ENCODE measurements at places on chromosomes 6 and 20.
A peak's percentile ranks its signal among the peaks of the same experiment; 100 is the strongest.

DNA sequence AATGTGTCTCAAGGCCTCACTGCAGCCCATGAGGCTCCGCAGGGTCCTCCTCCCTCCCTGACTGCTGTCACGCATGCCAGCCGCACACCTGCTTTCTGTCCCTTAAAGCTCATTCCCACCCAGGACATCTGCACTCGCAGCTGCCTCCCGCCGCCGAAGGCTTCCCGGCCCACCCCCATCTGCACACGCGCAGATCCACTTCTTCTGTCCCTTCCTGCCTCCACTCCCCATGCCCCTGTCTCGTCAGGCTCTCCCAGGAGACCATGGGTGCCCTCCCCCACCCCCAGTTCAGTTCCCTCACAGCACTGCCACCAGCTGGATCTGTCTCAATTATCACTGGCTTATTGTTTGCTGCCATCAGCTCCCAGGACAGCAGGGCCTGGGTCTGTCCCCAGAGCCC lies 63.0 kb downstream of the RIPOR3 start:
- DNase-seq = no peak

GRCh38 chr6:137227871-137228302 lies 8.7 kb upstream of the IFNGR1 start:
- DNase-seq = no peak

DNA sequence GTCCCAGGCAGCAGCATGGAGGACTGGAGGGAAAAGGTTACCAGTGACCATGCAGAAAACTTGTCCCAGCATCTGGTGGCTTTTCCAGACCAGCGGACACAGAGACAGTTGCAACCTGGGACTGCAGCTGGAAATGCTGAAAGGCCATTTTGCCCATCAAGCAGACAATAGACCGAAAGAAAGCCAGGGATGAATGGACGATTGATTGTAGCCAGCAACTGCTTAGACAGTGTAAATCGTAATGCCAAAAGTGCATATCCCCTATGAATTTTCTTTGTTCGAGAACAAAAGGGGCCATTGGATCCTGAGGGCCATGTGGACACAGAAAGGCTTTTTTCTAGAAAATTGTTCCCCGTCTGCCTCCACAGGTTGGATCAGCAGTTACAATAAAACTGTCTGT lies 115.7 kb downstream of the MBOAT1 start:
- DNase-seq = no peak

GRCh38 chr6:166172546-166172945 lies 4.9 kb upstream of the TBXT start:
- no peak for DNase-seq

GRCh38 chr20:9576695-9577094 lies 62.3 kb downstream of the LAMP5 start:
- no peak for DNase-seq

- DNase-seq = no peak
Measured at GRCh38 chr6:142841915-142842314, 103.1 kb downstream of the HIVEP2 start.

DNA sequence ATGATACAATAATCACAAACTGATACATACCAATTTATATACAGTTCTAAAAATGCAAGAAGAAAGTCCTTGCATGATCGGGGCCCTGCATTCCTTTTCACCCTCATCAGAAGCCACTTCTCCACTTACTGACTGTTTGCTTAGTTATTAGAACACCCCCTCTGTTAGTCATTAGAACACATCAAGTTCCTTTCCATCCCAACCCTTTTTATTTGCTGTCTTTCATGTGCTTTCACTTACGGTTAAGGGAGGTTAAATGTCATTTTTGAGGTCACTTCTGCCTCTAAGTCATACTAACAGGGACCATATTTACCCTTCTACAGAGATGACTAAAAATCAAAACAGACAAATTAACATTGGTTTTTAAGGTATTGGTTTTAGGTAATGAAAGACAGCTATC lies 149.1 kb downstream of the LMBRD1 start:
- DNase-seq = no peak

DNA sequence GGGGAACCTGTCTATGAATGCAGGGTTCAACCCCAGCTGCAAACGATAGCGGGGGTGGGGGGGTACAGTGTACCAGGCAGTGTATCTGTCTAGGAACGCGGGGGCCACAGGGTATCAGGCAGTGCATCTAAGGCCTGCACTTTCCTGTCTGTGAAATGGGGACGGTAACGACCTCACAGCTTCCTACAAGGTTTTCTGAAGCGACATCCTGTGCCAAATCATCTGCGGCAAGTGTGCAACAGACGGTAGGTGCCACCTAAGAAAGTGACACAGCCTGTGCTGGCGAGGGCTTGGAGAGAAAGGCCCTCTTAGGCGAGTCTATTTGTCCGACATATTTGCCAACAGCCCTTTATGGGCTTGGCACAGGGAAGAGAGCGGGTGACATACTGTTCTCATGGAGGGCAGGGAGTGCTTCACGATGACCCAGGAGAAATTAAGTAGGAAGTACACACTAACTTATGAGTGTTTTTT lies 3.8 kb downstream of the DIDO1 start:
- no peak for DNase-seq

DNA sequence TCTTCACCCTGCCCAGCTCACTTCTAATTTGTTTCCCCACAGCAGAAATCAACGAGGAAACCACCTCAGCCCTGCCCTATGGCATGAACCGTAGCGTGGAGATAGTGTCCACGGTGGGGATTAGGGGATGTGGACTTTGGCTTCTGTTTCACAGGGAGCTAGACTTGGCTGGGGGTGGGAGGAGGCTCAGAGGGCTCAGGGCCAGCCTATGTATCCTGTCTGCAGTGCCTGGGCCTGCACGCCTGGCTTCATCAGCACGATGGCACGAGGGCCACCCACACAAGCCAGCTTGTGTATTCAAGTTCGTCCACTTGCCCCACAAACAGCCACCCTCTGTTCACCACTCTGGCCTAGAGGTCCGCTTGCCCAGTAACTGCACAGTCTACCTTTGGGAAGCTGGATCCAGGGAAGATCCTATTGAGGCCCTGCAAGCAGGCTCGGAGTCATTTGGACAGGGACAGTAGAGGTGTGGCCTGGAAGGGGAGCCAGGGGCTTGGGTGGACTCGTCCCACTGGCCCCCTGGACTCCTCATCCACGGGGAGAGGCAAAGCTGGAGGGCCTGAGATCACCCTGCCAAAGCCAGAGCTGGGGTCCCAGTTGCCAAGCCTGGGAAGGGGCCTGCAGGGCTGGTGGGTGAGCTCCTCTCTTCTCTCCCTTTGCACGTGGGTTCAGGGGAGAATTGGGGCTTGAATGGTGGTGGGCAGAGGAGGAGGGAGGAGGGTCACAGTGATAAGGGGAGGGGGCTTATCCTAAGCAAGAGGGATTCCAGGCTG lies 38.0 kb upstream of the FAM83D start:
- no peak for DNase-seq

DNA sequence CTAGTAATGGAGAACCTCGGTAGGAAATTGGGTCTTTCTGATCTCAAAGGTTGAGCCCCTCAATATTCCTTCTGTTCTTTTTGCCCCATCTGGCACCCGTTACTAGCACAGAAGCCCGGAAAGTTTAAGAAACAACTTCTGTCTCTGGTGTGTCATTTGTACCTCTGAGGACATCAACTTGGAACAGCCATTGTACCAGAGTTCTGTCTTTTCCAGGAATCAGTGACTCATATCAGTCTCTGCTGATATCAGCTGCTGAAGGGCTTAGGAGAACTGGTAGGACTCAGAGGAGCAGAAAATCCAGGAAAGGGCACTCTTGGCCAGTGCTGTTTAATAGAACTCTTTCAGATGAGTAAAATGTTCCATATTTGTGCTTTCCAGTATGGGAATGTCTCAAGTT lies 78.3 kb upstream of the CHD6 start:
- no peak for DNase-seq

DNA sequence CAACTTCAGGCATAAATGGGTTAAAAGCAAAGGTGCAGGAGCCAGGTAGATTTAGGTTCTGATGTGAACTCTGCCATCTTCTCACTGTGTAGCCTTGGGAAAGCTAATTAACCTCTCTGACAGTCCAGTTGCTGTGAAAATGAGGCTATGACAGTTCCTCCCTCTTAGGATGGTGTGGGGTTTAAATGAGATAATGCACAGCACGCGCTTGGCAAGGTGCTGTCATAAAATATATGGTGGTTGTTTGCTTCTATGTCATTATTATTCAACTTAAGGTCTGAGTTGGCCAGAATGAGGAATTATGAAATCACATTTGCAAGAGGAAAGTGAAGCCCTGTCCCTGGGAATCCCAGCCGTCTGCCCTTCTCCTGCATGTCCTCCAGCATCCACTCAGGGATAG lies 15.5 kb upstream of the BCAS1 start:
- DNase-seq = no peak

DNA sequence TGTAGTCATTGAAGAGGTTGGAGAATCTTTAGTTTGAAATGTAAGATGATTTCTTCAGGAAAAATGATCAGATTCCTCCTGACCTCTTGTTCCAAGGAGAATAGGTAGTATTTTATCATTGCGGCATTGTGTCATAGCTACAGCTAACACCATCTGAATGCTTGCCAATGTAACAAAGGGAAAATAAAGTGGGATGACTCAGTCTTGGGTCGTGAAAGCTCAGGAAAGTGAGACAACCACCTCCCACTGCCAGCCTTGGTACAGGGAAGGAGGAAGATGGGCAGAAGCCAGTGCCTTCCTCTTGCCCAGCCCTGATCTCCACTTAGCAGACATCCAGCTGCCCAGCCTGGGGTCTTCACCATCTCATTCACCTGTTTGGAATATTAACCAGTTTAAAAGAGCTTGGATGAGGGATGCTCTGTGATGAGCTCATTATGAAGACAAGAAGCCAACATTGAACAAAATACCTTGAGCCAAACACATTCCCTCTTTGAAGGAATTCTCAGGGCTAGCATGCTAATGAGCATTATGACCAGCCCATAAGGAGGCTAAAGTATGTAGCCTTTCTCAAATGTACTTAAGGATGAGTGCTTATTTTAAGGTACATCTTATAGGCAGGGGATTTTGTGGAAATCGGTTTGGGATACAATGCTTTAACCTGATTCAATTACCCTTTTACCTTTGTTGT lies 40.0 kb upstream of the APCDD1L start:
- no peak for DNase-seq

DNA sequence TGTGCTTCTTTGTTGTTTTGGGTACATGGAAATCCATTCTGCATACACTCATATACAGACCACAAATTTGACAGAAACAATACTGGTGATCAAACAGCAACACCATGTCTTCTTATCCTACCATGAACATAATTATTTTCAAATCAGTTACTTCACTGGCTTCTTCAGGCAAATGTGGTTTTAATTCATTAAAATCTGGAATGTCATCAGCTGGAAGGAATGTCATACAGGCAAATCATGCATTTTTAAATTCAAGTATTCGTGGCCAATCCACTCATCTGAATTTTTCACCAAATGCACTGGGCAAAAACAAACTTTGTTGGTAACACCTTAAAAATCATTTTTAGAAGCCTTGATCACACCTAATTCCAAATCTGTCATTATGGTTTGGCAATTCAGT lies 59.3 kb downstream of the KIF6 start:
- no peak for DNase-seq

- no peak for DNase-seq
Measured at GRCh38 chr20:32135983-32136515, 26.5 kb downstream of the TM9SF4 start.

GRCh38 chr6:74362391-74362790 lies 666.4 kb downstream of the CD109 start:
- DNase-seq = no peak

GRCh38 chr6:69673298-69673697 lies 123.5 kb downstream of the LMBRD1 start:
- no peak for DNase-seq

GRCh38 chr6:144265390-144265789 lies 19.7 kb upstream of the UTRN start:
- DNase-seq = no peak

GRCh38 chr20:11170025-11170424 lies 496.2 kb upstream of the JAG1 start:
- DNase-seq = no peak

DNA sequence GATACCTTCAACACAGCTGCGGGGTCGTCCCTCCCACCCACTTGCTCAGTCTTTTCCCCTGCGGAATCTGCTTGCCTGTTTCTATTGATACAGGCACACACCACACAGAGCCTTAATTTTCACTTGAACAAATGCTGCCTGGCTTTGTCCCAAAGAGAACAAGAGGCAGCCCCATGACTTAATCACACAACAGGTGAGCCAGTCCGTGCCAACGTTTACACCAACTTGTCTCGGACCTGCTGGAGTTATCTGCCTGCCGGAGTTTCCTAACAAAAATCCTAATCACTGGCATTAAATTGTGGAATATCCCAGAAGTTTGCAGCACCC lies 186.8 kb upstream of the RREB1 start:
- no peak for DNase-seq

DNA sequence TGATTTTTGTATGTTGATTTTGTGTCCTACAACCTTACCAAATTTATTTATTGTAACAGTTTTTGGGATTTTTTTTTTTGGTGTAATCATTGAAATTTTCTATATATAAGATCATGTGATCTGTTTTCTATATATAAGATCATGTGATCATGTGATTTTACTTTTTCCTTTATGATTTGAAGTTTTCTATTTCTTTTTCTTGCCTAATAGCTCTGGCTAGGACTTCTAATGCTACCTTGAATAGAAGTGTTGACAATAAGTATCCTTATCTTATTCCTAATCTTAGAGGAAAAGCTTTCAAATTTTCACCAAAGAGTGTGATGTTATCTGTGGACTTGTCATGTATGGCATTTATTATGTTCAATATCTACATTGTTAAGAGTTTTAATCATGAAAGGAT lies 69.7 kb downstream of the TNFAIP3 start:
- DNase-seq = no peak

DNA sequence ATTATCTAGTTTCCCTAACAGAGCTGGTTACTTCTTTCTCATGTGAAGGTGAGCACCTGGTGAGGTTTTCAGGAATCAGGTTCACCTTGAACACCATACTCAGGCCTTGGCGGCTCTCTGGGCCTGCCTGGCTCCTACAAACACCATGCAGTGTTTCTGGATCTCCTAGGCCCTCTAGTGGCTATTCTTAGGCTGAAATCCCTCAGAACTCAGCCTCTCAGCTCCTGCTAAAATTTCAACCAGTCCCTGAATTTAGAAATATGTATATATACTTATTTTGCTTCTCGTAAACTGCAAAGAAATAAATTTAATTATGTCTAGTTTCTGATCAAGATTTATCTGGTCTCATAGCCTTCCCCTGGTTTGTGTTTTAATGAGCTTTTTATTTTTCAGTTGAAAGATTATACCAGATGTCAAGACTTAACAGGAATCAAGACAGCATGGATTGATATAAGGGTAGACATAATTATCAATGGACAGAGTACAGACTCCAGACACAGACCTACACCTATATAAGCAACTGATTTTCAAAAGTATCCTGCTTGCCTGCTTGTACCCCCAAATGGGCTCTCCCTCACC lies 55.9 kb downstream of the ANKEF1 start:
- DNase-seq = peak; percentile 13

- DNase-seq = no peak
Measured at GRCh38 chr20:57231951-57232428, 34.5 kb downstream of the BMP7 start.

GRCh38 chr20:47258745-47259695 lies 97.5 kb downstream of the ZMYND8 start:
- DNase-seq = no peak
